Esophagus mucosa (tissue), 1 donor: ENCODE measurements at places on chromosomes 1 and 21. TPM values are rescaled to one million over a fixed set of nuclear protein-coding genes. Genes with fewer than 3 reads are reported as not detected.

GRCh38 chr1:19033926-19034680, 77.6 kb upstream of the IFFO2 start:
- ATAC-seq = peak; percentile 85

GRCh38 chr1:218357211-218357892, 12.2 kb downstream of the TGFB2 start:
- no peak for ATAC-seq

The TTC39A gene
- total RNA-seq = 32.6 TPM

The DDR2 gene
- total RNA-seq = 2.9 TPM

GRCh38 chr21:41778930-41779600, 12.2 kb upstream of the RIPK4 start:
- ATAC-seq = no peak

The SLC9C2 gene
- total RNA-seq = 0.12 TPM

- ATAC-seq = no peak
Measured at GRCh38 chr1:31218705-31219104, 21.0 kb downstream of the NKAIN1 start.

DNA sequence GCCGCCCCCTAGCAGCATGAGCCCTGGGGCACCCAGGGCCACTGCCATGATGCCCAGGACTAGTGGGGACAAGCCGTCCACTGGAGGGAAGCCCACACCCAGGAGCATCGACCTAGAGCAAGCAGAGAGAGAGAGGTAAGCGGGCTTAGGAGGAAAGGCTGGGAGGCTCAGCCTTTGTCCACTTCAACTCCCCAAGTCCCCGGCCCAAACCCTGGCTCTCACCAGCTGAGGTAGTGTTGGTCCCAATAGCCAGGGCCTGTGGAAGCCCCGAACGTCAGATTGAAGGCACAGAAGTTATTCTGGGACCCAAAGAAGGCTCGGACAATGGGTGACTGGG, 2.4 kb downstream of the GLMP start:
- peak; percentile 3 for ATAC-seq

GRCh38 chr1:209650454-209650853, 1.8 kb downstream of the LAMB3 start:
- ATAC-seq = no peak

GRCh38 chr1:214715126-214715525, 112.1 kb downstream of the CENPF start:
- no peak for ATAC-seq

DNA sequence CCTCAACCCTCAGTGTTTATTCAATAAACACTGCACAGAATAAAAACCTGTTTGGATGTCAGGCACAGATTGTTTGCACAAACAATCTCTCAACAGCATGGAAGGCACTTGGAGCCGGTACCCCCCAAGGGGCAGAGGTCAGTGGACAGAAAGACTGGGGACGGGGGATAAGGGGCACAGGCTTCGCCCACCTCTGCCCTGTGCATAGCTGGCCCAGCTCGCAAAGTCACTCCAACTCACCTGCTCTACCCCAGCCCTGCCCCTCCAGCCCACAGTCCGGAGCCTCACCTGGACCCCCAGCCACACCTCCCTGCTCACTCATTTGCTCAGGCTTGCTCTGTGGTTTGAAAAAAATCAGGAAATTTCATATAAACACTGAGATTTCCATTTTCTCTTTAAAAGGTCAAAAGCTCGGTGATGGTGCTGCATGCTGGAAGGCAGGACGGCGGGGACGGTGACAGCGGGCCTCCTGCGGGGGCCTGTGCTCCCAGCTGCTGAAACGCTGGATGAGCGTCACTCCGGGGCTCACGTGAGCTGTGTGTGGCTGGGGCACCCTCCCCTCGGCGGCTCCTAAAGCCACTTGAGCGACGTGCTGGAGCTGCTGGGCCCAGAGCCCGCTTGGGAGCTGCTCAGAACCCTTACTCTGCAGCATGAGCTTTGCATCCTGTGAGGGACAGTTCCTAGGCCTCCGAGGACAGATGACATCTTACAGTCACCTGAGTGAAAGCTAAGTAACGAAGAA, 54.5 kb downstream of the PRDM15 start:
- no peak for ATAC-seq

The ITLN2 gene
- 0.16 TPM for total RNA-seq

- no peak for ATAC-seq
Measured at GRCh38 chr1:81329041-81329440, 471.7 kb upstream of the ADGRL2 start.

DNA sequence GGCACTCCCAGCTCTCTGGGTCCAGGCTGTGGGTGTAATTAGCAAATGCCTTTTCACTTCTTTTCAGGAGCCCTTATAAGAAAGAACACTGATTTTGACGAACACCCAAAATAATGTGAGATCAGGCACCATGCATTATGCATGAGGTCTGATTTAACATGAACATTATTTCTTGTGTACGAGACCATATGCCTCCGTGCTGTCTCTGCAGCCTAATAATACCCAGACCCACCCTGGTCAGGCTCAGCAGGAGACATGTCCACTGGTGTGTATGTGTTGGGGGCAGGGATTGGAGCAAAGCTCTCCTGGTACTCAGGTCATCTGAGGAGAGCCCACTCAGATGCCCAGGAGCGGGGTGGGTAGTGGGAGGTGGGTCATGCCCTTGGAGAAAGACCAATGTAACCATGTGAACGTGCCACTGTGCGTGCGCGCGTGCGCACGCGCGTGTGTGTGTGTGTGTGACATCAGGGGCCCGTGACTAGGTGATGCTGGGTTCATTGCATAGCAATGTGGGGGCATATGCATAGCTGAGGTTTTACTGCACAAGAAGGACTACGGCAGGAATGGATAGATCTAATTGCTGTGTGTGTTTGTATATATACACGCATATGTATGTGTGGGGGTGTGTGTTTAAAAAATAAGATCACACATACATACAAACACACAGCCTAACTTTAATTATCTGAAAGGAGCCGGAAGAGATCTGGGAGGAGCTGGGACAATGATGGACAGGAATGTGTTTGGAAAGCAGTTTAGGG, 7.1 kb downstream of the POU3F1 start:
- peak; percentile 2 for ATAC-seq

The AVPR1B gene
- not detected for total RNA-seq
